HCEC 1CT (cell line): ENCODE measurements at places on chromosomes 16 and 17.
A peak's percentile ranks its signal among the peaks of the same experiment; 100 is the strongest.

DNA sequence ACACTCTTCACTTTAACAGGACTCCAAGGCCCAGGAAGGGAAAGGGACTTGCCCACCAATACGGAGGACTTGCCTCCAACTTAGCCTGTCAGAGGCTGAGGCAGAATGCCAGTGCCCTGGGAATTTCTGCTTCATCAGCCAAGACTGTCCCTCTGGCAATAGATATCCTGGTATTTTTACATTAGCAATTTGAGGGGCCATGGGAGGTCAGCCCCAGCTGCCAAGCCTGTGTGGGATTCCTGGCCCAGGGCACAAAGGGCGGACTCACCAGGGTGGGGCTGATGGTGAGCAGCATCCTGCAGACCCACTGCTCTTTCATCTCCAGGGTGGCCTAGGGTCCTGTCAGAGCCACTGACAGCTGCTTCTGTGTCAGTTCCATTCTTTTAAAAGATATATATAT lies 78.3 kb upstream of the CIBAR2 start:
- no peak for DNase-seq

DNA sequence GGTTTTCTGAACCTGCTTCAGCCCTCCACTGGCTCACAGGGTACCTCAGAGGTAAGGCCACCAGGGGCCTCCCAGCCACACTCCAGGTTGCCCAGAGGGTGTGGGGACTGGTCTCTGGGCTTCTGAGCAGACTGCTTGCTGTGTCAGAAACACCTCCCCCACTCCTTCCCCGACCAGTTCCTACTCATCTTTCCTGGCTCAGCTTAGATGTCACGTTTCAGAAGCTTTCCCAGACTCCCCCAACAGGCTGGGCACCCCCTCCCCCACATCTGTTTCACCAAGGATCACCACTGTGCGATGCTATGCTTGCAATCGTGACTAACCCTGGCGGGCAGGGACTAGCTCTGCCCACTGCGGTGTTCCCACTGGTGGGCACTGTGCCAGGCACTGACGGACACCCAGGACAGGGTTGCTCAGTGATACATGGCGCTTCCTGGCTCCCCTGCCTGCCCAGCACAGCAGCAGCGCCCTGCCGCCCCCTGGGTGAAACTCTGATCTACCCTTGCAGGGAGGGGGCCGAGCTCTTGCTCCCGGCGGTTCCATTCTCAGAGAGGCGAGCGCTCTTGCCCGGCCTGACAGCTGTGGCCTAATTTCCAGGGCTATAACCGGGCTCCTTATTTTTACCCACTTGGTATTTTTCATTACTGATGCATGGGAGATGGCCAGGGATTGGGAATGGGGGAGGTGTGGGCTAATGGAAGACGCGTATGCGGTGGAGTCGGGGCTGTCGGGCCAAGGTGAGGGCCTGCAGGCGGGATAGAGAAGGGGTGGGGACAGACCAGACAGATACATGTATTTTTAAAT lies 29.4 kb upstream of the MTSS2 start:
- DNase-seq: peak; percentile 97

GRCh38 chr17:2937331-2938003 lies 125.9 kb downstream of the OR1D5 start:
- no peak for DNase-seq

GRCh38 chr17:82158825-82159224 lies 53.8 kb downstream of the CCDC57 start:
- DNase-seq: no peak

- DNase-seq: no peak
Observed at GRCh38 chr17:73815474-73815873, 171.2 kb upstream of the SDK2 start.
